BJ (cell line): ENCODE measurements at places on chromosomes 5 and 9.

DNA sequence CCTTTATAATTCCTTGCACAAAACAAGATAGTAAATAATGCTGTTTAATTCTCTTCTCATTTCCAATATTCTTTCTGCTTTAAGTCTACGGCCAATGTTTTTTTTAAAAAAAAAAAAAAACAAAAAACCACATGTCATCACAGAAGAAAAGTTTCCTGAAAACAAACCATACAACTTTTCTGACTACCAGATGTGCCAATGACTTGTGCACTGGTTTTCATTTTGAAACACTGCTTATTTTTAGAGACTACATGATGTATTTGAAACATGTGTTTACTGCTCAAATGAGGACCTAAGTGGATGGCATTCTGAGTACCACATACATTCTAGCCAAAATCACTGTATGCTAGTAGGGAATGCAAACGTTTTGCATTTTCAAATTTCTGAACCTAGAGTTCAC, 167.9 kb downstream of the GLIS3 start:
- DNase-seq = no peak

- DNase-seq = no peak
These were observed 75.8 kb downstream of the GTF3C4 start for GRCh38 chr9:132745756-132746709.

- DNase-seq = no peak
These were observed 1376.2 kb upstream of the CDH9 start for GRCh38 chr5:28414619-28415018.

GRCh38 chr5:32613050-32613672, 27.8 kb downstream of the SUB1 start:
- DNase-seq = no peak

- DNase-seq = no peak
These were observed 80.2 kb downstream of the MYO10 start for GRCh38 chr5:16855898-16856297.

DNA sequence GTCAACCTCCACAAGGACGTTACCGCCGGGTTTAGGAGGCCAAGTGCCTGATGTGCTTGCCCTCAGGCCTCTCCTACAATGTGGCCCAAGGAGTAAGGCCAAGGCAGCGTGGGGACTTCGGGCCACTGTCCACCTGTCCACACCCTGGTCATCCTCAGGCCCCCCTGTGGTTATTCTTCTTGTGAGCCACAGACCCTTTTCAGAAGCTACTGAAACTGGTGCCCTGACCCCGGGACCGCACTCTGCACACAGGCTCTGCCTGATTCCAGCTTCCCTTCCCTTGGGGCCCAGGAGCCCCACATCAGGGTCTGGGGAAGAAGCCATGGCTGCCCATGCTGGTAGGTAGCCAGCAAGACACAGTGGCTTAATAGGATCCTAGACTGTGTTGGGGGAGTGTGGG, 128.8 kb downstream of the OLFM1 start:
- DNase-seq = no peak

DNA sequence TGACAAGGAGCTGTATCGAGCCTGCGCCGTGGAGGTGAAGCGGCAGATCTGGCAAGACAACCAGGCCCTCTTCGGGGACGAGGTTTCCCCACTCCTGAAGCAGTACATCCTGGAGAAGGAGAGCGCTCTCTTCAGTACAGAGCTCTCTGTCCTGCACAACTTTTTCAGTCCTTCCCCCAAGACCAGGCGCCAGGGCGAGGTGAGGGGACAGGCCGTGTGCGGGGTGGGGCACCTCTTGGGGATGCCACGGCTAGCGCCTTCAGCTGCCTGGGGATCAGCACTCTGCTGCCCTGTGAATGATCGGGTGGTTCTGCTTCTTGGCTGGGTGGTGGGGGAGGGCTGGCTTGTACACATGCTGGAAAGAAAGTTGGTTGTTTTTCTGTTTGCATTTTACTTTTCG, 1.7 kb downstream of the NELFB start:
- no peak for DNase-seq

DNA sequence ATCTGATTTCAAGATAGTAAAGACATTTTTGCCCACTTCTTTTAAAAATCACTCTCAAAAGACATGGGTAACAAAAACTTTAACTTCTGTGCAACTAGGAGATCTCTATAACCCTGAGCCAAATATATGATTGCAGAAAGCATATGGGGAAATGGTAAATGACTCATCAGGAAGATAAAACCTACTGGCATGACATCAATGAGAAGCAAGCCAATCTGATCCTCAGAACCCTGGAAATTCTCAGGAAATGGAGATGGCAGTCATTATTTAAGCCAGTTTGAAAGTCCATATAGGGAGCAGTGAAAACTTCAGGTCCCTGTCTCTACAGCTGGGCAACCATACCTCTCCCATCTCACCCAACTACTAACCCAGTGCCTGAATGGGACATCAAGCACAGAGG, 249.7 kb upstream of the NREP start:
- no peak for DNase-seq

DNA sequence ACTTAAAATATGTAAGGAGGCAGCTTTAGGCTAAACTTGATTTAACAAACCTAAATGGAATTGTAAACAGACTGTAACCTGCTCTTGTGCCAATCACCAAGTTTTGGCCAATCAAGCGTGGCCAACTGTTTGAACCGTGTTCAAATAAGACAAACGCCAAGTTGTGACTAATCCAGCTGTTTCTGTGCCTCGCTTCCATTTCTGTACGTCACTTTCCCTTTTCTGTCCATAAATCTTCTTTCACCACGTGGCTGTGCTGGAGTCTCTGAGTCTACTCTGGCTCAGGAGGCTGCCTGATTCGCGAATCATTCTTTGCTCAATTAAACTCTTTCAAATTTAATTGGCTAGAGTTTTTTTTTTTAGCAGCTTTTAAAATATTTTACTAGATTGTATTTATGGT, 71.3 kb downstream of the LIX1 start:
- DNase-seq = peak; percentile 27

GRCh38 chr5:91419571-91420537, 36.7 kb upstream of the ARRDC3 start:
- DNase-seq = no peak

GRCh38 chr5:111385051-111385450, 127.3 kb downstream of the STARD4 start:
- DNase-seq = no peak

DNA sequence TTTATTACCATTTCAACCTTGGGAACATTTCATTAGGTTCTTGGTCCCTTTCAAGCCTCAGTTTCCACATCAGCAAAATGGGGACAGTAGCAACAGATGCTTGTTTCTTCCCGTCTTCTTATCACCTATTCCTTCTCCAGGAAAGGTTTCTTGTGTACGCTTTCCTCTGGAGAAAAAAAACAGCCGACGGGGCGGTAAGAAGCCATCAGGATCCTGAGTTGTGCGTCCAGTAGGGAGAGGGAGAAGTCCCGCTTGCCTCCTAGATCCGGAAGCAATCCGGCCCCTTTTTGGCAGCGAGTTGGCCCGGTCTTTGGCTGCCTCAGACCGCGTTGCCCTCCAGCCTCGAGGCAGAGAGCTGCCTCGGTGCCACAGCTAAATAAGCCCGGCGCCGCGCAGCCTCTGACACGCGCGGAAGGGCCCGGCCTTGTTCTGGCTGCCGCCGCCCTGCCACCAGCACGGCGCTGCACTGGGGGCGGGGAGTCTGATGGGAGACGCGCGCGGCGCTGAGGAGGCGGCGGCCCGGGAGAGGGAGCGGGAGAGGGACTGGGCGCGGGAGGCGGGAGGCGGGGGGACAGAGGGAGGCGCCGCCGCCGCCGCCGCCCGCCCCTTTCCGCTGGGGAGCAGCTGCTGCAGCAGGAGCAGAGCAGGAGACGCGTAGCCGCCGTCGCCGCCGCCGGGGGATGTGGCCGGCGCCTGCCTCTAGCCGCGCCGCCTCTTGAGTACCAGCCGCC, at the start of gene SLC44A1:
TSS of gene SLC44A1 (plus strand) at position 649 of the 731 bp plus-strand sequence. CDS start 218 bp downstream, outside the sequence.
- peak; percentile 58 for DNase-seq

DNA sequence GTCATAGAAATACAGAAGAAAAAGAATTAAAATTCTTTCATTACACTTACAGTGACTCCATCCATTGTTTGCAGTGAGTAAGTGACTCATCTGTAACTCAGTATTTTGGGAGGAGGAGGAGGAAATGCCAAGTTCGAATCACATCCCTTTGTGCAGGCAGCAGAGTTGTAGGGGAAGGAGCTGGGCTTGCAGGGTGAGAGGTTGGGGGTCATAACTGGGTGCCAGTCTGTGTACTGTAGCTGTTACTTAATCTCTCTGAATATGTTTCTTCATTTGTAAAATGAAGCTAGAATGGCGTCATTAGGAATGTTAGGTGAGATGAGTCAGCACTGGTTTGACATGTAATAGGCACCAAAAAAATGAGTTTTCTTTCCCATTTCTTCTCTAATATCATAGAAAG, 235.7 kb upstream of the ADAMTSL1 start:
- DNase-seq = no peak

DNA sequence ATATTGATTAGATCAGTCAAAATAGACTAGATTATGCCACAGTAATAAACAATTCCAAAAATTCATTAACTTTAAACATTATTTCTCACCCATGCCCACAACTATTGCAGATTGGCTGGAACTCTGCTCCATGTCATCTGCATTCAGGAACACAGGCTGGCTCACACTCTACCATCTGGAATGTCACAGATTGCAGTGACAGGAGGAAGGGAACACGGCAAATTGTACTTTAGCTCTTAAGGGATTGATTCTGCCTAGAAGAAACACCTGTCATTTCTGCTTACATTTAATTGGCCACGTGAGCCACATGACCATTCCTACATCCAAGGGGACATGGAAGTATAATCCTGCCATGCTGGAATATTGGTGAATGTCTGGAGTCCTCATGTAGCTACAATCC, 54.4 kb downstream of the ATPSCKMT start:
- no peak for DNase-seq

- DNase-seq = peak; percentile 77
These were observed 27.6 kb downstream of the IL7R start for GRCh38 chr5:35884191-35884769.

GRCh38 chr5:134097211-134097749, 17.2 kb upstream of the TCF7 start:
- no peak for DNase-seq

DNA sequence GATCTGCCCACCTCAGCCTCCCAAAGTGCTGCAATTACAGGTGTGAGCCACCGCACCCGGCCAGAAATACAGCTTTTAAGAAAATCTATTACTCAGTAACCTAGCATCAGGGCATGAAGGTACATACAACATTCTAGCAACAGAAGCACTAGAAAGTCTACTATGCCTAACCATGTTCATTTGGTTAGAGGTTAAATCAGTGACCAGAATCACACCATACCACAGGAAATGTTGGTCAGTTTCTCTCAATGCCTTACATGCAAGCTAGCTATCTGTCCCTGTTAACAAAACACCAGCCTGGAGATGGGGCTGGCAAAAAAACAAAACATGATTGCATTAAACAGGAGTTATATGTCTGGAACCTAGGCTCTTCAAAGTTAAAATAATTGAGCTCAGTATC, 104.1 kb downstream of the STRBP start:
- no peak for DNase-seq

- no peak for DNase-seq
These were observed 561.5 kb downstream of the SEMA5A start for GRCh38 chr5:8984386-8984785.
